ENCODE measurements at places on chromosomes 6 and 20.

GRCh38 chr20:6769903-6770785, 2.7 kb downstream of the BMP2 start:
- no peak for DNase-seq

DNA sequence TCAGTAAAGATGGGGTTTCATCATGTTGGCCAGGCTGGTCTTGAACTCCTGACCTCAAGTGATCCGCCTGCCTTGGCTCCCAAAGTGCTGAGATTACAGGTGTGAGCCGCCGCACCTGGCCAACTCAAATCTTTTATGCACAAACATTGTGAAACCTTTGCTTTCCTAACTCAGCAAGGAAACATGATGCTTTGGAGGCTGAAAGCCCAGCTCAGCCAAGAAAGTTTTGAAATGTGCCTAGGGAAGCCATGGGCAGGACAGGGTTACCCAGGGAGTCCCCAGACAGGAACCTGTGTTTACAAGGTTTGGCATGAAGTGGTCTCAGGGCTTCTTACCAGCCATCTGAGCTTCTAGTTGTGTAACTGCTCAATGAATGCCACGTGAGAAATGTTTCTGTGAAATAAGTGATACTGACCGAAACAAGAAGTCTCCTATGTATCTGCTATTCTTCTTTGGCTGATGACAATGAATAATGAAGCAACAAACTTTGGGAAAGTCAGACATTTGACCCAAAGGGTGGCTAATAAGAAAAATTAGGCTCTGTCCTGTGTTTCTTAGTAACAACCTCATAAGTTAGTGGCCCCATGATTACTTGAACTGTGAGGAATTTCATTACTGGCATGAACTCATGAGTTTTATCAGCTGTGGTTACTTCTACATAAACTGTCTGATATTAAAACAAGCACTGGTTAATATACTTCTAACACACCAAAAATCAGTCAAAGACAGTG, 163.5 kb downstream of the KIF6 start:
- DNase-seq: no peak

DNA sequence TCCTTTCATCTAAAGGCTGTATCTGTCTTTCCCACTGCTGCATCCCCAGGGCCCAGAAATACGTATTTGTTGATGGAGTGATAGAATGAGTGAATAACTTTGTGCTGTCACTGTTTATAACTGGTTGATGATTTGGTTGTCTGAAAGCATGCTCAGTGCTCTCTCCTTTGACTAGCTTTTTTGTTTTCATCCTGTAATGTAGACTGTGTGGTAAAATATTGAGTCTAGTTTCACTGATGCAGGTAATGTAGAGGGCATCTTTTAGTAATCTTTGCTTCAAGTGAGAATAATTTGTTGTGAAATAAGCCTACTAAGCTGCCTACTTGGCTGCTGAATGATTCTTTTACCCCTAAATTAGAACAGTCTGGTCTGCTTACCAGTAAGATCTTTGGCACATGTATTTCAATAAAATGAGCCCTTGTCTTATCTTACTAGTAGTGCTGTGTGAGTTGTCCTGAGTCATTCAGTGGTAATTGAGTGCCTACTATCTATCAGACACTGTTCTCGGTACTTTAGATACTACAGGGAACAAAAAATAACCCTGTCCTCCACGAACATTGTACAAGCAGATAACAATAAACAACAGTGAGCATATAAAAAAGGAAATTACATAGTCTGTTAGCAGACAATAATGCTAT, 39.9 kb downstream of the MAPK14 start:
- no peak for DNase-seq

DNA sequence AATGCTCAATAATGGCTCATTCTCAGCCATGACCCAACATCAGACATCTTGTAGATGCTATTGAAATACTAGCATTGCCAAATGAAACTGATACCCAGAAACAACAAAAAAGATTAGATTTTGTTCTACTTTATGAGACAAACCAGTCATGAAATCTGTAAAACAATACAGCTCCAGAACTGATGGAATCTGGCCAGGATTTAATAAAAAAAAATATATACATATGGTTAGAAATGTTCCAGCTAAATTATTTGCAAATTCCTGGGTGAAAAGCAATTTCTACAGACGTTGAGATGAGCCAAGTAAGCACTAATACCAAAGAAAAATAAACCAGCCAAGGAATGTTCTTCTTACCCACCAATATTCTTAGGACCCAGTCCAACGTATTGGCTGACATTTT, 201.3 kb downstream of the EPHA7 start:
- DNase-seq: no peak

- no peak for DNase-seq
Measured at GRCh38 chr20:12053353-12053752, 135.7 kb downstream of the BTBD3 start.

DNA sequence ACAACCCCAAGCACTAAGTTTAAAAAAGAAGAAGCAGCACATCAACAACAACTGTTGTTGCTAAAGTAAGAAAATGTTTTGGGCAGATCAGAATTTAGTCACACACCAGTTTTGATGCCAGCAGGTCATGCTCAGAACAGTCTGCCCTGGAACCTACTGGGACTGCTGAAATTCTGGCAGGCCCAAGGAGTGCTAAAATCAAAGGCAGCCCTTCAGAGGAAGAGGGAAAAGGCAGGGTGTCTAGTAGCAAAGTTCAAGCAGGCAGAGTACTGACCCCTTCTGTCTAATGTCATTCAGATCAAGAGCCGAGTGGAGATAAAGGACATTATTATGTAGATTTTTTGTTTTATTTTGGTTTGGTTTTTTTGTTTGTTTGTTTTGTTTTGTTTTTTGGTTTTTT, 96.6 kb upstream of the LOC128125822 start:
- DNase-seq: no peak

GRCh38 chr6:159996087-159996622, 27.3 kb downstream of the IGF2R start:
- no peak for DNase-seq

DNA sequence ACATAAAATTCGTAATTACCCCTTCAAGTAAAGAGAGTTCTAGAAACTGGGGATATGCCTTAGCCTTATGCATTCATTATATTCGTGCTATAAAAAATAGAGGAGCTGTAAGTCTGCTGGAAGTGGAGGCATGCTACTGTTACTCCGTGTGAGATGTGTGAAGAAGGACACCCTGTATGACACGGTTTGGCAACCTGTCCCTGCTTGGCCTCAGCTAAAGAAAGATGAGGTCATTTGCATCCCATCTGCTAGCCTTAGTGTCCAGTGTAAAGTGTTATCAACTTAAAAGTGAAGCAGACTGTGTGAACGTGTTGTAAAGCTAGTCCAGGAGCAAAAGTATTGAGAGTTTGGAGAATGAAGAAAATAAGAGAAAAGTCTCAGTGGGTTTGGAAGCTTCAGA, 135.1 kb upstream of the RAB32 start:
- no peak for DNase-seq

GRCh38 chr20:11797156-11797555, 120.5 kb upstream of the BTBD3 start:
- no peak for DNase-seq

- no peak for DNase-seq
Measured at GRCh38 chr6:52526634-52527033, 50.2 kb downstream of the TRAM2 start.

DNA sequence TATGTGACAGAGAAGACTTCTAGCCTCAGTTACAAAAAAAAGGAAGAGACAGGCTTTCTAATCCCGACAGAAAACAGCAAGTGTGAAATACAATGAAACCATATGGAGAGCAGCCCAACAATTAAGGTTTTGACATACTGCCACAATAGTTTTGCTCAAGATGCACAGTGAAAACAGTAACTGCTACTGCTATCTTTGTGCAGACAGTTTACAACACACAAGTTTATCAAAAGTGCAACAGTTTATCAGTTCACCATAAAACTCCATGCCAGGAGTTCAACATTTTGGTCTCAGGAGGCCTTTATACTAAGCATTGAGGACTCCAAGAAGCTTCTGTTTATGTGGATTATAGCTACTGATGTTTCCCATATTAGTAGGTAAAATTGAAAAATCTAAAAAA, 37.6 kb downstream of the GOPC start:
- no peak for DNase-seq

DNA sequence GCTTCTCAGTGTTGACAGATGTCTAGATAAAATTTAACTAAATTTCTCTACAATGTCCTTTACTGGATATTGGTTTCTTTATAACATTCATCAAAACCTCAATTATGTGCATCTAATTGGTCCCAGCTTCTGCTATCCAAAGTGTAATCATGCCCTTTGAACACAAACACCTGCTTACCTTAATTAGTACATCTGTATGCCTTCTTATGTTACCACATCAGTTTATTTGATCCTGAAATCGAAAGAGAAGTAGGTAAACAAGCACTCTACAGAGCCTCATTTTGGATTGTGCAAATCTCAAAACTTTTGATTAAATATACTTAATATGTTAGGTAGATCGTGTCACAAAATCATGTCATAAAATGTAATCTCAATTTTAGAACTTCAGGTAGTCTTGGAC, 36.5 kb downstream of the TAB2 start:
- no peak for DNase-seq

- no peak for DNase-seq
Measured at GRCh38 chr20:50928469-50928868, 2.8 kb downstream of the ADNP start.

DNA sequence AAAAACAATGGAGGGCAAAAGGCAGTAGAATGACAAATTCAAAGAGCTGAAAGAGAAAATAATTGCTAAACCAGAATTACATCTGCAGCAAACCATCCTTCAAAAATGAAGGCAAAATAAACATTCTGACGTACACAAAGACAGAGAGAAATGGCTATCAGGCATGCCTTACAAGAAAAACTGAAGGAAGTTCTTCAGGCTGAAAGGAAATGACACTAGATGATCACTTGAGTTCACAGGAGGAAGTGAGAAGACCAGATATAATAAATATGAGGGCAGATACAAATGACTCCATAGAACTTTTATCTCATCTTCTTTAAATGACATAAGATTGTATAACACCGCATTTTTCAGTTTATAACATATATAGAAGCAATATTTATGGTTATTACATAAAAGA, 30.0 kb downstream of the DZANK1 start:
- DNase-seq: no peak

GRCh38 chr20:23117738-23118137, 31.6 kb upstream of the CD93 start:
- DNase-seq: no peak

DNA sequence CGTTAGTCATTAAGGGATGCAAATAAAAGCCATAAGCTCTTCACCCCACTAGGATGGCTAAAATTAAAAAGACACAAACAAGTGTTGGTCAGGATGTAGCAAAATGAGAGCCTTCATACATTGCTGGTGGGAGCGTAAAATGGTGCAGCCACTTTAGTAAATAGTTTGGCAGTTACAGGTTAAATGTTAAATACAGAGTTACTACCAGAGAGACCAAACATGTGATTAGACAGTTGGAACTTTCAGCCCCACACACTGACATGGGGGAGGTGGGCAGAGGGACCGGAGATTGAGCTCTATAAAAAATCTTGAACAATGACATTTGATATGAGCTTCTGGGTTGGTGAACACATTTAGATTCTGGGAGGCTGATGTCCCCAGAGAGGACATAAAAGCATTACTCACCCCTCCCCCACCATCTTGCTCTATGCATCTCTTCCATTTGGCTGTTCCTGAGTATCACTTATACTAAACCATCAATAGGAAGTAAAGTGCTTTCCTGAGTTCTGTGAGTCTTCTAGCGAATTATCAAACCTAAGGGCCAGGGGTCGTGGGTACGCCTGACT, 20.4 kb upstream of the ZNF318 start:
- no peak for DNase-seq

GRCh38 chr6:45687570-45687969, 309.8 kb upstream of the SUPT3H start:
- no peak for DNase-seq

DNA sequence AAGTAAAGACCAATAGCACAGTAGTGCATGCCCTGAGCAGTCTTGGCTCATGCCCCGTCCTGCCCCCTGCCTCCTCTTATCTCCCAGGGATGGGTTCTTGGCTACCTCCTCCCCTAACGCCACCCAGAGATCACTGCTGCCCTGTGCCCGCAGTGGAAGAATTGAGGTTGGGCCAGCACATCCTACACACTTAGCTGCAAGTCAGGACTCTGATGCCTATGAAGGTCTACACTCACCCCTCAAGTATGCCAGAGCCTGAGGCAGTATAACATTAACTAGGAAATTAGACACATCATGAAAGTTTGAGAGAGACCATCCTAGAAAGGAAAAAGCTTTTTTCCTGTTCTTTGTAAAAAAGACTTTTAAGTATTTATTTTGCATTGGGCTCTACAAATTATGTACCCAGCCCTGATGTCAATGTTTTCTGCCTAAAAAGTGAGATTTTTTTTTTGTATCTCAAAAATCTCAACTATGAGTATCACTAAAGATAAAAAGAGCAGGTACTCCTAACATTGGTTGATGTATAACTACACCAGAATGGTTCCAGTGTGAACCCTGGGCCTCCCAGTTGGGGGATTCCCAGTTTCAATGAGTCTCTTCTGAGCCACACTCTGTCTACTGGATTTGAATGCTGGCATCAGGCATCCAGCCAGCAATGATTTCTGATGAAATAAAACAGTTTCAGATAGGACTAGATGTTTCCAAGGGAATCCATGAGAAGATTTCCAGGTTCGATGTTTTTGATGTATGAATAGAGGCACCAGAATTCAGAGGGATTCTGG, 115.4 kb downstream of the ISM1 start:
- DNase-seq: no peak

DNA sequence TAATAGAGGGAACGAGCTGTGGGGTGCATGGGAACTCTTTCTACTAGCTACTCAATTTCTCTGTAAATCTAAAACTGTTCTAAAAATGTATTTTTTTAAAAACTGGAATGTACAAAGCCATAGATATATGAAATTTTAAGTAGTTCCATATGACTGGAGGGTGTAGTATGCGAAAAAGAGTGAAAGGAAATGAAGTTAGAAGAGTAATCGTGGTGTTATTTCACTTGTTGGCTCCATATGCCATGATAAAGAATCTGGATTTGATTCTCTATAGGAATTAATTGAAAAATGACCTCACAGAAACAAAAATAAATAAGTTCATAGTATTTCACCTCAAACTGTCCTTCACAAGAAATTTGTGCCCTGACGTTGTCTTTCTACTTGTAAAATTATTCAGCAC, 500.2 kb downstream of the TENT5A start:
- DNase-seq: no peak

- no peak for DNase-seq
Measured at GRCh38 chr6:161228921-161229591, 44.8 kb downstream of the AGPAT4 start.

- no peak for DNase-seq
Measured at GRCh38 chr6:119256392-119256791, 93.2 kb downstream of the MAN1A1 start.

DNA sequence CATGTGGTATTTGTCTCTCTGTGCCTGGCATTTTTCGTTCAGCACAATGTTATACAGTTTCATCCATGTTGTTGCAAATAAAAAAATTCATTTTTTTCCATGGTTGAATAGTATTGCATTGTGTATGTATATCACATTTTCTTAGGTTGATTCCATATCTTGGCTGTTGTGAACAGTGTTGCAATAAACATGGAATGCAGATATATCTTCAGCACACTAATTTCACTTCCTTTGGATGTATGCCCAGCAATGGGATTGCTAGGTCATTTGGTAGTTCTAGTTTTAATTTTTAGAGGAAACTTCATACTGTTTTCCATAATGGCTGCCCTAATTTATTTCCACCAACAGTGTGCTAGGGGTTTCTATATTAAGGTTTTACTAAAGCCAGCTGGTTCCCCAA, 52.6 kb downstream of the GFRAL start:
- no peak for DNase-seq

All from NCI-H1092 (cell line).